SJCRH30 (cell line): ENCODE measurements at places on chromosomes 6 and 20.

DNA sequence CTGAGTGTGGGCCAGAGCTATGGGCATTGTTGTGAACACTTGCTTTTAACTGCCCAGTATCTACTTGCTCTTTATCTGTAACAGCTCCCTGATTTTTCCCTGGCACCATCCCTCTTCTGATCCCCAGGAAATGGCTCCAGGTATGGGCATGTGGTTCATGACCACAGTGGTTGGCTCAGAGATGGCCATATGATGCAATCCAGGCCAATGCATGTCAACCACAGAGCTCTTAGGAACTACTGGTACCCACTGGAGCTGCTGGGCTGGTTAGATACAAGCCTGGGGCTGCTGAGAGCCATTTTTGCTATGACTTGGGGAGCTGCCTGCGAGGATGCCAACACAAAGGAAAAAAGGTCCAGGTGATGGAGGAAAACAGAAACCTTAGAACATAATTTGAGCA lies 55.6 kb downstream of the KCNB1 start:
- peaks cover 4% of the 10 kb centered on the region; the same call in 1 of the 2 replicates for H3K4me1 ChIP-seq
- DNase-seq: no peak
- H3K27me3 ChIP-seq: no peaks in the 10 kb centered on the region; the same call in none of the 2 replicates
- no peaks in the 10 kb centered on the region for H3K36me3 ChIP-seq
- no peak overlapping the region for H3K27ac ChIP-seq
- H3K4me3 ChIP-seq: no peak overlapping the region

GRCh38 chr6:85127696-85128243 lies 322.1 kb upstream of the NT5E start:
- H3K4me1 ChIP-seq: no peaks in the 10 kb centered on the region
- no peak for DNase-seq
- no peak overlapping the region for H3K4me3 ChIP-seq
- no peaks in the 10 kb centered on the region for H3K36me3 ChIP-seq
- no peak overlapping the region for H3K27ac ChIP-seq

DNA sequence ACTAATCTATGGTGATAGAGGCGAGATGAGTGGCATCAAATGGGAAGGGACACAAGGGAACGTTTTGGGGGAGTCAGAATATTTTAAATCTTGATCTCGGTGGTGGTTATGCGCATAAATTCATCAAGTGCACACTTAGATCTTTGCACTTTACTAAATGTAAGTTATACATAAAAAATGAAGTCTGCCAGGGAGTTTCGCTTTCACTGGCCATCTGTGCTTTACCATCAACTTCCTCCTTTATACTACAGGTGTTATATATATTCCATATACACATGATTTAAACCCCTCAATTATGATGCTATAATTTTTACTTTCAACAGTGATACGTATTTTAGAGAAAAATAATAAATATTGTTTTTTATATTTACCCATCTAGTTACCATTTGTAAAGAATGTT lies 97.6 kb upstream of the AKIRIN2 start:
- H3K27me3 ChIP-seq: no peaks in the 10 kb centered on the region
- no peaks in the 10 kb centered on the region for H3K36me3 ChIP-seq

- H3K4me1 ChIP-seq: no peaks in the 10 kb centered on the region
- H3K36me3 ChIP-seq: no peaks in the 10 kb centered on the region
- no peak overlapping the region for H3K27ac ChIP-seq
- H3K4me3 ChIP-seq: no peak overlapping the region
Observed at GRCh38 chr20:47821481-47822100, 36.3 kb upstream of the SULF2 start.
